ENCODE measurements at places on chromosomes 7 and 10.
A peak's percentile ranks its signal among the peaks of the same experiment; 100 is the strongest.

DNA sequence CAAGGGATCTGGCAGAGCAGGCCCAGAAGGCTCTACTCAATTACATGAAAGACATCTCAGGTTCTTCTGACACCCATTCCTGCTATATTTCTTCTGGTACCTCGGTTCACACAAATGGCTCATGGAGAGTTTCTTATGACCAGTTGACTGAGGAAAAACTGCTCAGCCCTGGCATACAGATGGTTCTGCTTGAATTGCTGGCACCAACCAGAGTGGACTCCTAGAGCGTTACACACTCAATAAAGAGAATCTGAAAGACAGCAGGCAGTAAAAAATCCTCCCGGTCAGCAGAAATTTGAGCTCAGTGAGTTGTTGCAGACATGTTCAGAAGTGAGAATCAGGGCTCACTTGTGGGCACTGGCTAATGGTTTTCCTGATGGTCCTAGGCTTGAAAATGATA, 434.4 kb downstream of the TCERG1L start:
- no peak for DNase-seq

- DNase-seq, result no peak
Measured at GRCh38 chr10:15255961-15256360, 87.5 kb upstream of the NMT2 start.

DNA sequence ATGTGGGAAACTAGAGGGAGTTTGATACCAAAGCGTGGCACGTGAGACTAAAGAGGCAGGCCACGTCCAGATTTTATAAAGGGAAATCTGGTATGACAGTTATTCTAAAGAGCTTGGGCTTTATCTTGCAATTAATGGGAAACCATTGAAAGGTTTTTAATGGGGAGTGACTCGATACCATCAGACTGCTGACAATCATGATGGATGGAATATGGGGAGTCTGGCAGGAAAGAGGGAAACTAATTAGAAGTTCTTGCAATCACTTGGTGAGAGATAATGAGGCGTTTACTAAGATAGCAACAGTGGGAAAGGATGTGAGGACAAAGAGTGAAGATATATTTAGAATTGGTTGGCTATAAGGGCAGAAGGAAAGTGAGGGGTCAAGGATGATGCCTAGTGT, 94.0 kb downstream of the MBL2 start:
- no peak for DNase-seq

DNA sequence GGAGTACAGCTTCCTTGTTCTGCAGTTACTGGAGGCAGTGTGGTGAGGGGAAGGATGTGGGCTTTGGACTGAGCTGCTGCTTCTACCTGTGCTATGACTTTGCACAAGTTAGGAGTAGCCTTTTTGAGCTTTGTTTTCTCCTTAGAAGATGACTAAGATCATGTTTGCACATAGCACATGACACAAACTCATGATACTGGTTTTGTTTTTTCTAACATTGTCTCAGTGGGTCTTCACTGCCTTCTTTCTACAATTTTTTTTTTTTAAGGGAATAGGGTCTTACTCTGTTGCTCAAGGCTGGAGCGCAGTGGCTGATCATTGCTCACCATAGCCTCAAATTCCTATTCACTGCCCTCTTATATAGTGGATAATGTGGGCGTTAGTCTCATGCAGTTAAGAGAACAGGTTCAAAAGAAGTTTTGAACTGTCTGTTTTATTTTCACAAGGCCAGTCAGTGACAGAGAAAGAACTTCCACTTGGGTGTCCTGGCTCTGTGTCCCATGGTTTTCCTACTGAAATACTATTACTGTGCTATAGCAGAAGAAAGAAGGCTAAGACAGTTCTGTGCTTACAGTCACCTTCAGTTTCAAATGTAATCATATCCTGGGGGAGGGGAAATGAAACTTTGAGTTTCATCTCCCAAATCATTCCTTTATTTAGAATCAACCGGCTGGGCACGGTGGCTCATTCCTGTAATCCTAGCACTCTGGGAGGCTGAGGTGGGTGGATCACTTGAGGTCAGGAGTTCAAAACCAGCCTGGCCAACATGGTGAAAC, 72.0 kb downstream of the KAT6B start:
- DNase-seq, result no peak

- no peak for DNase-seq
Measured at GRCh38 chr7:46695051-46695708, 774.1 kb upstream of the IGFBP3 start.

DNA sequence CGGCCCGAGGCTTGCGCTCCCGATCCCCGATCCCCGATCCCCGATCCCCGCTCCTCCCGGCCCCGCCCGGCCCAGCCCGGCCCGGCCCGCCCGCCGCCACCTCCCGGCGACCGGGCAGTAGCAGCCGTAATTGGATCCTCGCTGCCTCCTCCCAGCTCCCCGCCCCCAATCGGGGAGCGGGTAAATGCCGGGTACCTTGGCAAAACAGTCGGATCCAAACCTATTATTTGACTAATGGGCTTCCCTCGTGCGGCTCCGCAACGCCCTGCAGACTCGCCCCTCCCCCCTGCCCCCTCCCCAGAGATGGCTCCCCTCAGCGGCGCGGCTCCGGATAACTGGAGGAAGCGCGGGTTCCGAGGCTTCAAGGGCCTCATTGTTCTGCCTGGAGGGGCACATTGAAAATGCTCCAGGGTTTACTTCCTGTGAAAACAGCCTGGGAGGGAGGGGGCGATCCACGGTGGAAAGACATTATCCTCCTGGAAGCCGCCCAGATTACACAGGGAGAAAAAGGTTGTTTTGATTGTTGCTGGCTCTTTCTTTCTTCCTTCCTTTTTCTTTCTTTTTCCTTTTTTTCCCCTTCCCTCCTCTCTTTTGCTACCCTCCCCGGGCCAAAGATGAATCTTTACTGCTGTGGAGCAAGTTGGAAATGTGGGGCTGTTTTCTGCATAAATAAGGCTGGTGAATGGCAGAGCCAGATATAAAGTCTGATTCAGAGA, 94.7 kb upstream of the ZMIZ1 start:
- peak; percentile 74 for DNase-seq

DNA sequence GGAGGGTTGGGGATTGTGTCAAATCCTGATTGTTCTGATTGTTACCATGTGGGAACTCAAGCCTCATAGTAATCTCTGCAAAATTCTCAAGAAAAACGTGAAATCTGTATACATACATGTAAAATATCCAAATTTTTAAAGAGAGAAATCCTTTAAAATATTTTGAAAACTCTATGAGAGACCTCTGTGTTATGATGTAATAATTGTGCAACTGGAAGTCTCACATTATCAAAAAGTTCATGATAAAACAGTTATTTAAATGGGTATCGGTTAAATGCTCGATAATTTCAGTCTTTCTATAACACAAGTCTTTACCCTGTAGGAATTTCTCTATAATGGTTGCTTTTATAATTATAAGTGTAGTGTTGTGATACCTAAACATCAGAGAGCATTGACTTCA, 95.5 kb downstream of the TMEM26 start:
- DNase-seq, result no peak

- no peak for DNase-seq
Measured at GRCh38 chr7:124205526-124205925, 172.7 kb upstream of the TMEM229A start.

DNA sequence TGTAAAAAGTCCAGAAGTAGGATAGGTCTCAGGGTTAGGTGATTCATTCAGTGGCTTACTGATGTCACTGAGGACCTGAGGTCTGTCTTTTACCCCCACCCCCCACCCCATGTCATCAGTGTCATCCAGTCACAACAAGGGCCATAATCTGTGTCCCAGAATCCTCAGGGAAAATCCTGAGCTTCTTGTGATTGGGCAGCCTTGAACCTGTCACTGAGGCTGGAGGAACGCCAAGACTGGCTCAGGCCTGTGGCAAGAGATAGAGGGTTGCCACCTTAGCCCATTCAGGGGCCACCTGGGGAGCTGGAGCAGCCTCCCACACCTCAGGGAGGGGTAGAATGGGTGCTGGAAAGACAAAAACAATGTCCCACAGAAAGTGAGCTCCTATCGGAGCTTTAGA, 29.7 kb downstream of the NUB1 start:
- no peak for DNase-seq

GRCh38 chr7:6226194-6226799, 46.1 kb downstream of the CYTH3 start:
- no peak for DNase-seq

- DNase-seq, result no peak
Measured at GRCh38 chr7:20594023-20594422, 21.4 kb upstream of the ABCB5 start.

GRCh38 chr7:124071843-124072242, 39.0 kb upstream of the TMEM229A start:
- DNase-seq, result peak; percentile 66
